ENCODE measurements at places on chromosomes 3 and 15.

DNA sequence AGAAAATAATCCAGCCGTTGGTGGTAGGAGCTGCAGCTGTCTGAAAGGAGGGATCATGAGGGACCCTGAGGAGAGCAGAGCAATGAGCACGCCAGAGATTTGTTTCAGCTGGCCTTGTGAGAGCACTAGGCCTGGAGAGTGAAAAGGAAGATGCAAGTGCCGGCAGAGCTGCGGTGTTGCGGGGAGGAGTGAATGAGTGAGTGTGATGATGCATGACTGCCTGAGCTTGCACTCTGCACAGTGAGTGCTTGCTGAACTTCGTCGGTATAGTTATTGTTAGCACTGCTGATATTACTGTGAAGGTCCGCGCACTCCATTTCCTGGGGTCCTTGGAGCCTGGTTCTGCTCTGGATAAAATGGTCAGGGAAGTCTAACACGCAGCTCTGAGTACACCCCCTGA is 23.2 kb downstream of the EIF1B start:
- no peak for DNase-seq

GRCh38 chr3:153768561-153769469 is 352.4 kb upstream of the ARHGEF26 start:
- DNase-seq = no peak

GRCh38 chr15:54803987-54804386 is 392.8 kb downstream of the RSL24D1 start:
- DNase-seq = no peak

DNA sequence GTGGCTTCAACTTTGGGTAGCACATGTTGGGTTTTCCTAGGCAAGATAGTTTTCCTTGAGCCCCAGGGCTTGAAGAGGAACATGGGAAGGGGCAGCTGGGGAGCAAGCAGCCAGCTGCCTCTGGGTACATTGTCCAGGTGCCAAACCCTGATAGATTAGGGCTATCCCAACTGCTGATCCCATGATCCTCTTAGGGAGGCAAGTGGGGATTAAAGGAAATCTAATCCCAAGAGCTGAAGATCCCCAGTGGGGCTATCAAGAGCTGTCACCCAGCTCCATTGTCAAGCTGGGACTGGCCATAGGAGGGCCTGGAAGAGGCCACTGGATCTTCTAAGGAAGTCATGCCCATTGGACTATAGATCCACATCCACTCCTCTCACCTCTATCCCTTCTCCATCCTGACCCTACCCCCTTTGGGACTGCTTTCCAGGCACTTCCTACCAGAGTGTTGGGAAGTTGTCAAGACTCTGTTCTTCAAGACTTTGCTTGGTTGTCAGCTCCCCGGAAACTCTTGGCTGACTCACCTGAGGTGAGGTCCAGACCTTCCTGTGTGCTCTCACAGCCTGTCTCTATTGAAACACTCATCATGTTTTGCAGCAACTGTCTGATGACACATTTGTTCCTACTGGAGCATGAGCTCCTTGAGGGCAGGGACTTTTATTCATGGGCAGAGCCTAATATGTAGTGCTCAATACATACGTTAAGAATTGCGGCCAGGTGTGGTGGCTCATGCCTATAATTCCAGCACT is 5.9 kb downstream of the CAMK2N2 start:
- DNase-seq = no peak

Measured in esophagus squamous epithelium (tissue), 5 donors.